ENCODE measurements at places on chromosomes 16 and 17.

DNA sequence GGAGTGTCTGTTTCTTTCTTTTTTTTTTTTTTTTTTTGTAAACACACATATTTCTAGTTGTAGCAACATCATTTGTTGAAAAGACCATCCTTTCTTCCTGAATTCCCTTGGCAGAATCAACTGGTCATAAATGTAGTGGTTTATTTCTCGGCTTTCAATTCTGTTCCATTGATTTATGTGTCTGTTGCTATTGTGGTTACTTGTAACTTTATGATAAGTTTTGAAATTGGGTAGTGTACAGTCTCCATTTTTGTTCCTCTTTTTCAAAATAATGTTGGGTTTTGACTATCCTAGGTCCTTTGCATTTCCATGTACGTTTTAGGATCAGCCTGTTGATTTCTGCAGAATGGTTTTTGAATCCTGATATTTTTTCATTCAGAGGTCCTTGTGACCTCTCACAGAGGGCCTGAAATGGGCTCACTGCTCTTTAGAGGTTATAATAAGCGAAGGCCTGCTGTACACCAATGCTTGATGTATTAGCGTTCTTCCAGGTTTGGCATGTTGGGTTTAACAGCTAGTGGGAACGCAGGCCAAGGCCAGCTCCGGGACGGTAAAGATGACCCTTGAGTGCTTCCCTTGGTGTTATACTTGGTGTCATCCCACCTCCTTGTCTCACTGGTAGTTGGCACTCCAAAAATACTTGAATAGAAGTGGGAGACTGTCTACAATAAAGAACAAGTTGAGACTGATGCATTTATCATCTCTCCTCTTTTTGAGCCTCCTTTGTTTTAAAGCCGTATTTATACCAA, 43.8 kb downstream of the ZNRF1 start:
- DNase-seq = no peak

GRCh38 chr16:83397601-83398291, 410.0 kb upstream of the HSBP1 start:
- no peak for DNase-seq

DNA sequence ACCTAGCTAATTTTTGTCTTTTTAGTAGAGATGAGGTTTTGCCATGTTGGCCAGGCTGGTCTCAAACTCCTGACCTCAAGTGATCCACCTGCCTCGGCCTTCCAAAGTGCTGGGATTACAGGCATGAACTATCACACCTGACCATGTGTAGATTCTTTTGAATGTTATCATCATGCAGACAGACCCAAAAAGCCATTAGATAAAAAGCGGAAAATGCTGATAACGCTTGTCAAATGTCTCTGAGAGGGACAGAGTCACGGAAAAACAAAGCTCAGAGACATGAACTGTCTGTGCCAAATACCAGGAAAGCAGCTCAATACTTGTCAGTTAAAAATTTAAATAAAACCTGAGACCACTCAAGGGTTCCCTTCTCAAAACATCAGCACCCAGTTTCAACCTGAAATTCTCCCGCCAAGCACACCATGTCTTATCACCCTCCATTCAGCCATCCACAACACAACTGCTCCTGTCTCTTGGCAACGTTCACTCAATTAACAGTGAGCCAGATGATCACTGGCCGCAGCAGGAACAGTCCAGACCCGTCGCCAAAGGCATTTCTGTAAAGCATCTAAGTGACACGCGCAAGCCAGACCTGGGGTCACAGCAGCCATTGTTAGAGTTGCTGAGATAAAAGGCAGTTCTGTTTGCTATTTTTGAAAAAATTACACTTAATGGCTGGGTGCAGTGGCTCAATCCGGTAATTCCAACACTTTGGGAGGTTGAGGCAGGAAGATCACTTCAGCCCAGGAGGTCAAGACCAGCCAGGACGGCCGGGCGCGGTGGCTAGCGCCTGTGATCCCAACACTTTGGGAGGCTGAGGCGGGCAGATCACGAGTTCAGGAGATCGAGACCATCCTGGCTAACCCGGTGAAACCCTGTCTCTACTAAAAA, 29.7 kb downstream of the FANCA start:
- no peak for DNase-seq

DNA sequence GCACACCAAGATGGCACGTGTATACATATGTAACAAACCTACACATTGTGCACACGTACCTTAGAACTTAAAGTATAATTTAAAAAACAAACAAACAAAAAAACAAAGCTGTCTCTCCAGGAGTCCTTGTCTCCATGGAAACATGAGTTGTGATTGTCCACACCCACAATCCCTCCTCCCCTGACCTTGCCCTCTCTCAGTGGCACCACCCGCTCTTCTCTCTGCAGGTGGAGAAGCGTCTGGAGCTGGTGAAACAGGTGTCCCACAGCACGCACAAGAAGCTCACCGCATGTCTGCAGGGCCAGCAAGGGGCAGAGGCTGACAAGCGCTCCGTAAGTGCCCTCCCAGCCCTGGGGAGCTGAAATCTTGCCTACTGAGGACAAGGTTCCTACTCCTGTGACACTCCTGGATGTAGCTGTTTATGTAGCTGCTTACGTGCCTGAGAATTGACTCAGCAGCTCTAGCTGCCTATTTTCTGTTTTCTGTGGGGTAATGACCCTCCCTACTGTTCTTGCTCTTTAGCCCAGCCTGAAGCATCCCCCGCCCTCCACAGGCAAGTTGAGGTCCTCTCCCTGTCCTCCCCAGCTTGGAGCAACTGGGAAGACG, 107.0 kb downstream of the ARHGAP44 start:
- DNase-seq = no peak

DNA sequence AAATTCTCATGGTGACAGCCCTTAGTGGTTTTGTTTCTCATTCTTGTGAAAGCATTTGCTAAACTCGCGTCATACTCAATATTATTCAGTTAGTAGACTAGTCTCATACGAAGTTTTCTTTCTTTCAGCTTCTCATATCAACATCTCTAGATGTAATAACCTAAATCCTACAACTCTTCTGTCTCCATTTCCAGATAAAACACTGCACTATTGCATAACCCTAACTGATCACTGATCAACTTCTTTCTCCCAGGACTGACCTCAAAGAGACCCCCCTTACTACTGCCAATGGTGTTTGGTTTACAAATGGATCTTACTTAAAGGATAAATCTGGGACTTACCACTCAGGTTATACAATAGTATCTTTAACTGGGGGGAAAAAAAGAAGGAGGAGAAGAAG, 36.3 kb upstream of the TEKT1 start:
- DNase-seq = no peak

GRCh38 chr16:85860413-85861094, 38.4 kb upstream of the IRF8 start:
- no peak for DNase-seq

GRCh38 chr17:78147315-78147998, 1.3 kb downstream of the C17orf99 start:
- no peak for DNase-seq

- DNase-seq = no peak
These were observed 18.9 kb downstream of the ADAM11 start for GRCh38 chr17:44777394-44778348.

- no peak for DNase-seq
These were observed 69.8 kb downstream of the MARCHF10 start for GRCh38 chr17:62738281-62738680.
